ENCODE measurements at places on chromosomes 2 and 18. TPM values are rescaled to one million over a fixed set of nuclear protein-coding genes. Genes with fewer than 3 reads are reported as not detected.

- no peak for DNase-seq
These were observed 795 bp upstream of the CAPN10 start for GRCh38 chr2:240585681-240586197.

DNA sequence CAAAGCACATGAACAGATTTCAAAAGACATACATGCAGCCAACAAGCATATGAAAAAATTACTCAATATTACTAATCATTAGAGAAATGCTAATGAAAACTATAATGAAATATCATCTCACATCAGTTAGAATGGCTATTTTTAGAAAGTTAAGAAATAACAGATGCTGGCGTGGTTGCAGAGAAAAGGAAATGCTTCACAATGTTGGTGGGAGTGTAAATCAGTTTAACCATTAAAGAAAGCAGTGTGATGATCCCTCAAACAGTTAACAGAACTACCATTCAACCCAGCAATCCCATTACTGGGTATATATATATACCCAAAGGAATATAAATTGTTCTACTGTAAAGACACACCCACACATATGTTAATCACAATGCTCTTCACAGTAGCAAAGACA, 117.7 kb upstream of the SETBP1 start:
- DNase-seq: no peak

DNA sequence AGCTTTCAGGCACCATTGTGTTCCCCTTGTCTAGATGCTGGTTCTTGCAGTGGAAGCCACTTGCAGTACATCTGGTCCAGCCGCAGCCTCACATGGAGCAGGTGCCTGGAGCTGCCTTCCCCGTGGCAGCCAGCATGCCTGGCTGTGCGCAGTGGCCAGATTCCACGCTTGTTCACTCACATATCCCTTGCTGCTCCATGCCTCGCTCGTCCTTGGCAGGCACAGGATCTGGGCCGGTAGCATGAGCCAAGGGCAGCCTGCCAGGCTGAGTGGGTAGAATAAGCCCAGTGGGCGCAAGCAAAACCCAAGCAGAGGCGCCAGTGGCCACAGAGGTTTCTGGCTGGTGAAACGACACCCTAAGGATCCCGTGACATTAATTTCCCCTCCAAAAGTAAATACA, 20.6 kb downstream of the TMX3 start:
- no peak for DNase-seq

GRCh38 chr2:31736695-31737454, 156.1 kb upstream of the SRD5A2 start:
- no peak for DNase-seq

DNA sequence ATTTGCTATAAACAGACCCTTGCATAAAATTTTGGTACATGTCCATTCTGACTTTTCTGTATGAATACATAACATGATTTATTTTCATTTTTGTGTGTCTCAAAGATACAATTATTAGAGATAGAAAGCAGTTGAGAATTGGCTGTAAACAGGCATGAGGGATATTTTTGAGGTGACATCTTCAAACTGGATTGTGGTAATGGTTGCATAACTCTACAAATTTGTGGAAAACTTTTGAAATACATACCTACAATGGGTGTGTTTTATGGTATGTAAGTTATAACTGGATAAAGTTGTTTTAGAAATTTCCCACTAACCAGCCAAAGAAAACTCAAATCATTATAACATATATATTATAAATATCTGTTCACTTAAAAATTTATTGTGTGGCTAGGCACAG, 39.6 kb downstream of the GREB1L start:
- DNase-seq: no peak

DNA sequence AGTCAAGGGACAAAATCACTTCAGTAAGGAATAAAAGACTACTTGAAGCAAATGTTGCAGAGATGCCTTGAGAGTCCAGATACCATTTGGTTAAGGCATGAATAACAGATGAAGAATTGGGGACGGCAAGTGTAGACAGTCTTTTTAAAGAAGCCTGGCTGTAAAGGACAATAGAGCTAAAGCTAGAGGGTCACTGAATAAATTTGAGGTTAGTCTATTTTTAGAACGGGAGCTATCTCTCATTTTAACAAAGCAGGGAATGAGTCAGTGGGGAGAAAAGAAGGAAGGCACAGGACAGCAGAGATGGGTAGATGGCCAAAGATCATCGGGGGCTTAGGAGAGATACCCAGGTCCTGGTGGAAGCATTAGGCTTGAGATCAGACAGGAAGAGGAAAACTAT, 30.6 kb upstream of the CHN1 start:
- no peak for DNase-seq

GRCh38 chr2:168583710-168584521, 127.8 kb downstream of the CERS6 start:
- no peak for DNase-seq

GRCh38 chr2:57850415-57851130, 196.0 kb upstream of the VRK2 start:
- DNase-seq: no peak

DNA sequence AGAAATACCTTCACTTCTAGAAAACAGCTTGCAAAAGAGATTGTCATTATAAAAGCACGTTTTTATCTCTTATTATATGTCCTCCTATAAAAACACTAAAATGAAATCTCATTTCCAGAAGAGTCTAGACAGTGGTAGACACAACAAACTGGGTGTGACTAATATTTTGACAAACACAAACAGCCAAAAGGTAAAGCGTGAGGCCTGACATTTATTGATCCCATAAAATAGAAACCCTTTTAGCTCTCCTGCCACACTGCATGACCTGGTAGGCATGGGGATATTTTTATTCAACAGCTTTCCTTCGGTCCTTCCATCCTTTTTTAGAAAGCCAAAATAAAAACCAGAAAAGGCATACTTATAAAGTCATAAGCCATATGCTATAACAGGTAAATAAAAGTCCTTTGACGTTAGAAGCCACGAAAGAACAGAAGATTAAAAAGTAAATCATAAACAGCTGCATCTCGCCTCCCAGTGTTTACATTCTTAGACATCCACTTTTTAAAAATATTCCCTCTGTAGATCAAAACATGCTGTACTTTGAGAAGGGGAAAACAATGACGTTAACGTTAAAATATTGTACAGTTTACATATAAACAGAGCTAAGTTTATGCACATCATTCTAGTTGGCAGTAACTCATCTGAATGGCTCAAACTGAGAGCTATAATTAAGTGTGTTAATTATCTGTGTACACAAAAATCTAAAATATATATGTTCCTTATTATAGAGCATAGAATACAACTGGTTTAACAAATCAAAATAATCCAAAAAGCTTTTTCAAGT, 44.6 kb downstream of the IRS1 start:
- no peak for DNase-seq

GRCh38 chr2:174765576-174765975, 1.3 kb upstream of the CHRNA1 start:
- no peak for DNase-seq

- peak; percentile 77 for DNase-seq
These were observed at the start of gene SCN7A for GRCh38 chr2:166494140-166494624. Gene SCN7A (minus strand): TSS chr2:166494249. CDS start chr2:166477696, 16,553 bp downstream.

DNA sequence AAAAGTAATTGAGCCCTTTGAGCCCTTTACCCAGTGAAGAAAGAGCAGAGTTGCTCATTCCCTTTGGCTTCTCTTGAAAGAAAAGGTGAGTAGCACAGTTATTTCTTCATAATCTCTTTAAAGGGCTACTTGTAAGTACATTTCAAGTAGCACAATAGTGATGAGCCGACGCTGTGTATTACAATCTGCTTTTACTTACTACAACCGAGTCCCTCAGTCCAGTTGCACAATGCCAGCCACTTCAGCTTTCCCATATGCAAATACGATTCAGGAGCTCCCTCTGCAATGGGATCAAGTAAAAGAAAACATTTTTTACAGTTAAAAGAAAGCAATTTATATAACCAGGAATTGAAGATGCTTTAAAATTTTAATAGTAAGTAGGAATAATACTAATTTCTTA, 868.5 kb downstream of the RNF144A start:
- DNase-seq: no peak

GRCh38 chr2:228522276-228522675, 340.8 kb upstream of the SPHKAP start:
- DNase-seq: no peak

- no peak for DNase-seq
These were observed 22.1 kb upstream of the CNGA3 start for GRCh38 chr2:98324181-98324580.

GRCh38 chr2:189870381-189871085, 86.3 kb downstream of the PMS1 start:
- DNase-seq: no peak

- DNase-seq: no peak
These were observed 28.2 kb downstream of the ACMSD start for GRCh38 chr2:134866498-134867099.

GRCh38 chr18:14768241-14768640, 20.3 kb downstream of the ANKRD30B start:
- DNase-seq: no peak

- no peak for DNase-seq
These were observed 505.6 kb upstream of the SLC8A1 start for GRCh38 chr2:40957508-40957907.

GRCh38 chr2:105262651-105263091, 21.1 kb downstream of the GPR45 start:
- no peak for DNase-seq

DNA sequence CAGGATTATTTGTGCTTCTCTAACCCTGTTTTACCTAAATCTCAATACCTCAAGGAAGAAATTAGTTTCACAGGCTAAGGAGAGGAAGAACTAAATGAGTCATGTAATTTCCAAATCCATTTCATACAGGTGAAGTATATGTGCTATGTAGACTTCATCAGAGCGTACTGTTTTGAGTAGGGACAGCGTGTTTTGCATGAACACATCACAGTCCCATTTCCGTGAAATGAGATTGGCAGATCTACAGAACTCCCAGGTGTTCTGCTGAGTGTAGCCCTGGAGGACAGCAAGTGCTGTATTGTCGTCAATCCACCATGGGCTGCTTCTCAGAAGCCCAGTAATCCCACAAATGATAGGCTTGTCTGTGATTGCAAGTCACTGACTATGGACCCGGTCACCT, 97.7 kb downstream of the XRCC5 start:
- no peak for DNase-seq

DNA sequence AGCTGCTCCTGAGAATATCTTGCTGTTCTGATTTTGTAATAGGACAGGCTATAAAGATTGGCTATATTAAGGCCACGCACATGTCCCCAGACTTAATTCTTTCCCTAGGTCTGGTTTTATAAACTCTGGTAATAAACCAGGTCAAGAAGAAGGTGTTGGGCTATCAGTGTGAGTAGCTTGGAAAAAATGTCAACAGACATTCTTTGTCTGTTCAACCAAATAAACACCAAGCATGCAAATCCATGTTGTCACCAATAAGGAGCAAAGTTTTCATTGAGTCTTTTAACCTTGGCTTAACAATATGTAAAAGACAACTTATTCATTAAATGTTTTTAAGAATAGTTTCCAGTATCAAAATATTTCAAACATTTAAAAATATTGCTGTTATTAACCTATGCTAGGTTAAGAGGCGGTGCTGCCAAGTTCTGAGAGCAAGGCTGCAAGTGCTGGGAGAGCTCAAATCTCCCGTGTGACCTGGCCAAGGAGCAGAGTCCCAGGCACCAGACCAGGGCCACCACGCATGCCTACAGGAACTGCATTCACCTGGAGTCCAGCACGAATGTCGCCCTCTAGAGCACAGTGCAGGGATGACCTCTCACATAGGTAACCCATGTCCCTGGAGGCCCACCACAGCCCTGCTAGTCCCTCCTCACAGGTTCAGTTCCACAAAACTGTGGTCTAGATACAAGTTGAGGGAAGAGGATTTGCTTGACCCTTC, 120.5 kb upstream of the POU3F3 start:
- DNase-seq: no peak

DNA sequence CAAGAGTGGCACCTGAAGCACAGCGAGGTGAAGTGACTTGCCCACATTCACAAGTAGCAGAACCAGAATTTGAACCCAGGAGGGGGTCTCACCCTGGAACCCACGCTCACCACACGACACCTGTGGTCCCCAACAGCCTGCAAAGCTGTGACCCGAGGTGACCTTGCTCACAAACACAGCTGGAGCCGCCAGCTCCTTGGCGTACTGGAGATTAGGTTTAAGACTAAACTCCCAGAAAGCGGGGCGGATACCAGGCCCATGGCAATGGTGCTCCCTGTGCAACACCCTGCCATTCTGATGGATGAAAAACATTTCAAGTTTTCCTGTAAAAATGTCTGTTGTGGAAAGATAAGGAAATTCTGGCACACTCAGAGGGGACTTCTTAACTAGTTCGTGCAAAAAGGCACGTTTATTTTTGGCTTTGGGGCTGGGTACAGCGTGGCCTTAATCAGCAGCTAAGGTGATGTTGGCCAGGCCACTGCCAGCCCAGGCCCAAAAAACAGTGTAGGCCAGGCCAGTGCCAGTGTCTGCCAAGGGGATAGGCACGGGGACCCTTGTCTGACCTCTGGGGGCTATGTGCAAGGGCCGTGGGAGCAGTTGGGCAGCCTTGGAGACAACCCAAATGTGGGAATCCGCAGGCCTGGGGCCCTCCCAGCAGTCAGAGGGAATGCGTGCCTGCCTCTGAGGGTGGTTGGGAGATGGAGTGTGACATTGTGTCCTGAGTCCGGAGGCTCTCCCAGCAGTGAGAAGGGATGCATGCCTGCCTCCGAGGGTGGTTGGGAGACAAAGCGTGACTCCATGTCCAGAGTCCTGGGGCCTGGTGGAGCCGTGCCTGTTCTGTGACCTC, 185.0 kb upstream of the HS6ST1 start:
- DNase-seq: no peak

DNA sequence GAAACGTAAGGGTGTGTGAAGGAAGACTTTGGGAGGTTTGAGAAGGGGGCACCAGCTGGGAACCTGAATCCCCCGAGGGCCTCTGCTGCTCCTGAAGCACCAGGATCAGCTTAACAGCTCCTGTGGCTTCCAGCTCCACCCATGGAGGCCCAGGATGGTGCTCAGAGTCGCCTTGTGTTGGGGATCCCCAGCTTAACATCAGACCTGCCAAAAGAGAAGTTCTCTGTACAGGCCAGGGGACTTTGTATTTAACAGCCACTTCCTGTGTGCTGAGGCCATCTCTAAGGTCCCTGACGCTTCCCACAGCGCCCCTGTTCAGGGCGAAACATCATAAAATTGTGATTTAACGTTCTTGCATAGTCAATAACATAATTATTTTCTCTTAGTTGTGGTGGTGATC, 77.5 kb downstream of the NCK2 start:
- DNase-seq: no peak

GRCh38 chr2:179224361-179224760, 40.3 kb downstream of the SESTD1 start:
- no peak for DNase-seq

Gene HOXD13
- 0.41 TPM for polyA plus RNA-seq

Gene NAT8
- 23.8 TPM for polyA plus RNA-seq

Gene RBBP8
- 58.3 TPM for polyA plus RNA-seq

Gene NEUROD1
- not detected for polyA plus RNA-seq

Gene FZD7
- 82.8 TPM for polyA plus RNA-seq

Gene DQX1
- polyA plus RNA-seq: 0.55 TPM

Gene CHRNA1
- polyA plus RNA-seq: 4.3 TPM

Gene HMSD
- polyA plus RNA-seq: 1.4 TPM

Gene SCYGR4
- not detected for polyA plus RNA-seq

Gene PPP1R1C
- 2.3 TPM for polyA plus RNA-seq

Gene PSTPIP2
- polyA plus RNA-seq: 9.1 TPM

Gene RAMP1
- 3.1 TPM for polyA plus RNA-seq

Gene CDC42EP3
- polyA plus RNA-seq: 50.7 TPM
